ENCODE measurements at places on chromosomes 3 and 15.

DNA sequence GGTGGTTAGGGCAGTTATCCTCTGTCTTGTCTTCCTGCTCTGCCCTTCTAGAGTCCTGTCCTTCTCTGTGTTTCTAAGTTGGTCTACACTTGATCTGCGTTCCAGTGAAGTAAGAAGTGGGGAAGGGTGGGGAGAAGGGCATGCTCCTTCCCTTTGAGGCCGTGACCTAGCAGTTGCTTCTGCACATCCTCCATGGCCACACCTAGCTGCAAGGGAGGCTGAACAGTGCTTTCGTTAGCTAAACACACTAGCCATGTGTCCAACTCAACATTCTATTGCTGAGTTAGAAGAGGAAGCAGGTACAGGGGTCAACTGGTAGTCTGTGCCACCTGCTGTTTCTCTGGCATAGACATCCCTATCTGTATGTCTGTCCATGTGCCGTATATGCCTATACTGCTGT is 94.5 kb downstream of the LARS2 start:
- DNase-seq, result no peak

- no peak for DNase-seq
Observed at GRCh38 chr3:134312873-134313846, 61.1 kb downstream of the AMOTL2 start.

- no peak for DNase-seq
Observed at GRCh38 chr15:79408041-79408440, 24.1 kb upstream of the MINAR1 start.

DNA sequence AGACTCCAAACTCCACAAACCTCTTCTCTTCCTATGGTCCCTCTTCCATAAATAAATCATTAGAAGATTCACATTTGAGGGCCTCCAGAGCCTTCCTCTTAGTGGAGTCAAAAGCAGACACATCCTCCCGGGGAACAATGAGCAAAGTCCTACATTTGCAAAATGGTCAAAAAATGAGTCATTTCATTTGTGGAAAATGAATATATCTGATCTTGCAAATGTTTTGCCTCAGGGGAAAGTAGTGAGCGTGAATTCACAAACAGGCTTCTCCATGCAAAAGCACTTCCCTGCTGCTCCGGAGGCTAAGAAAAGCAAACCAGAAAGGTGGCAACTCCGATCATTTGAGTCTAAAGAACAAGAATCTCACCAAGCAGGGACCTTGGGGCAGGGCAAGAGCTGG is 86.7 kb upstream of the IQSEC1 start:
- no peak for DNase-seq

- DNase-seq, result no peak
Observed at GRCh38 chr3:119580067-119580760, 922 bp downstream of the ADPRH start.

All from GM19239 (cell line).